Muscle of arm (tissue), 14 donors: ENCODE measurements at places on chromosomes 11 and 22.

DNA sequence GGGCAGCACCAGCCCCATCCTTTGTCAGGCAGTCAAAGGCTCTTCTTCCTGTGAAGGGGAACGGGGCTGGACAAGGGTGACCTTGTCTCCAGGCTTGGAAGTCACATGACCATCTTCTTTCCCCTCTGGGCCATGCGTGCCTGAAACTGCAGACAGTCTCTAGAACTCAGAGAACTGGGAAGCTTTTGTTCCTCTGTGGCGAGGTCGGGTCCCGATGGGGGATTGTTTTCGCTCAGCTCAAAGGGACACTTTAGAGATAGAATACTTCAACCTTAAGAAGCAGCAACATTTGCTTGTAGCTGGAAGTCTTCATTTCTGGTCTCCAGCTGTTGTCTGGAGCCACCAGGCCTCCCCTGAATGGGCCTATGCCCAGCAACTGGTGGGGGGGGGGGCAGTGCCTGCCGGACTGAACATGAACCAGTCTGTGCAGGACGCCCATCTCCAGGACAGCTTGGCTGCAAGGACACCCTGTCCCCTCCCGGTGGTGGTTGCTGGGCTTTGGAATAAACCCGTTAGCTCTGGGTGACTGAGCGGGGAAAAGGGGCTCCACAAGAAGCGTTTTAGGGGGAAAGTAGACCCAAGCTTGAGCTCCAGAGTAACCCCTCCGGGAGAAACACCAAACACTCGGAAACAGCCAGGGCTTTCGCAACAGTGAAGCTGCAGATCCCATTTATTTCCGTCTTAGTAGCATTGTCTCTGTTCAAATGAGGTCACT, 55.7 kb upstream of the EMID1 start:
- no peak for DNase-seq

- no peak for DNase-seq
Measured at GRCh38 chr22:28978863-28979796, 82.5 kb downstream of the C22orf31 start.

GRCh38 chr11:57230316-57230715, 6.7 kb downstream of the APLNR start:
- no peak for DNase-seq

GRCh38 chr11:42542336-42542735, 769.5 kb upstream of the API5 start:
- no peak for DNase-seq

GRCh38 chr11:14619603-14620531, 23.7 kb upstream of the PDE3B start:
- no peak for DNase-seq

GRCh38 chr11:72753341-72754148, 1.3 kb upstream of the ARAP1 start:
- no peak for DNase-seq

GRCh38 chr11:2653930-2654739, 45.7 kb downstream of the KCNQ1OT1 start:
- peak; percentile 37 for DNase-seq

DNA sequence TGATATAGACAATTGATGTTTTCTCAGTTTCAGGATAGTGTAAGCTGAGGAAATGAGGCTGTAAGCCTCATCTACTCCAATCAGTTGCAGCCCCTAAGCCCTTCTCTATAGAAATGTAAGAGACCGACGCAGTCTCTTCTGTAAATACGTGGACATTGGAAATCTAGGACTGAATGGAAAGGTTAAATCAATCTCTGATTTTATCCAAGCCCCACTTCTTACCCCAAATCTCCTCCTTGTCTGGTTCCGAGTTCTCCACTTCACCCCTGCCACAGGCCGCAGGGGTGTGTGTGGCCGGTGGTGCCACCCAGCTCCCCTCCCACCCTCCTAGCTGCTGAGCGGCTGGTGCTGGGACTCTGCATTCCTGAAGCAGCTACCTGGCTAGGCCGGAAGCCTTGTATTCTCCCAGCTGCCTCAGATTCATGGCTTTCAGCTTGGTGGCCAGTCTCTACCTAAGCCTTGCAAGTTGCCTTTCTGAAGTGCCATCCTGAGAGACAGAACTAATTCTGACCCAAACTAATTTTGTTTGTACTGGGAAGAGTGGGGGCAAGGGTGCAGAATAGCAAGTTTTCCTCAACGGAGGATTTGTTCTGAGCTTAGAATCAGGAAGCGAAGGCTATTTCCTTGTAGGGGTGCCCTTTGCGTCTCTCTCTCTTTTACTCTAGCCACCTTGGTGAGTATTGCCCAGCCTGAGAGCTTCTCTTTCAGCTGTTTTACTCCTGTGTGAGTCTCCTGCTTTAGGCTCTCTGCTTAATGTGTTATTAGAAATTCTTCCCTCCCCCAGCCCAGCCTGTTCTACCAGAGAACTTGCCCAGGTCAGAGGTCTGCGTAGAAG, 749 bp downstream of the VWA5A start:
- no peak for DNase-seq
